ENCODE measurements at places on chromosomes 7 and 10.
A peak's percentile ranks its signal among the peaks of the same experiment; 100 is the strongest.

DNA sequence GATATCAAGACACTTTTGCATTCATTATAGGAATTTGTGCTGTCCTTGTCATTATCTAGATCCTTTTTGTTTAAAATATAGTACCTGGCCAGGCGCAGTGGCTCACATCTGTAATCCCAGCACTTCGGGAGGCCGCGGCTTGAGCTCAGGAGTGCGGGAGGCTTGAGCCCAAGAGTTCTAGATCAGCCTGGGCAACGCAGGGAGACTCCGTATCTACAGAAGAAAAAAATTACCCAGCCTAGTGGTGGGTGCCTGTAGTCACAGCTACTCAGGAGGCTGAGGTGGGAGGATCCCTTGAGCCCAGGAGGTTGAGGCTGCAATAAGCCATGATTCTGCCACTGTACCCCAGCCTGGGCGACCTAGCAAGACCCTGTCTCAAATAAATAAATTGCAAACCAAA lies 621 bp upstream of the MORN4 start:
- DNase-seq, result peak; percentile 23

GRCh38 chr10:6095810-6096570 lies 7.2 kb downstream of the RBM17 start:
- DNase-seq, result no peak

GRCh38 chr10:109866995-109867635 lies 56.2 kb downstream of the XPNPEP1 start:
- DNase-seq, result no peak

- no peak for DNase-seq
Observed at GRCh38 chr7:10939237-10939910, 34.3 kb upstream of the PHF14 start.

- DNase-seq, result no peak
Observed at GRCh38 chr7:77252506-77252905, 52.9 kb upstream of the FGL2 start.

GRCh38 chr7:142030294-142030693 lies 34.6 kb downstream of the MGAM start:
- DNase-seq, result no peak

DNA sequence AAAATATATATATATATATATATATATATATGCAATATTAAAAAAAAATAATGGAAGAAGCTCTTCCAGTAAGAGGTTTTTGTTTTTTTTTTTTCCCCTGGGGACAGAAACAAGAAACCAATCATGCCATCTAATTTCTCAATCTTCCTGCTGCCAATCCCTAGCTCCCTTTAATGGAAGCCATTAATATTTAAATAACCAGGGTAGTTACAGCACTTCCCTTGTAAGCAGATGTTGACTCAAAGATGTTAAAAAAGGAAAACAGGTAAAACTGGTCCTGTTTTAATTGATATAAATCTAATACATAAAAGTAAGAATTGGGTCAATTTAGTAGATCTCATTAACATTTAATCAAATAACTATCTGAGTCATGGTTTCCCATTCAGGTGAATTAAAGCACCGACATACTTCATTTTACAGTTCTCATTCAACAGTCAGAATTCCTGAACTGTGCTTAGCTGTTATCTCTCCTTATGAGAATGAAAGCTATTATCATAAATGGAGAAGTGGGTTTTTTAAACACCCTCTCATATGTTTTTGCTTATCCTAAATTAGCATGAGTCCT lies 22.6 kb downstream of the CPVL start:
- no peak for DNase-seq

DNA sequence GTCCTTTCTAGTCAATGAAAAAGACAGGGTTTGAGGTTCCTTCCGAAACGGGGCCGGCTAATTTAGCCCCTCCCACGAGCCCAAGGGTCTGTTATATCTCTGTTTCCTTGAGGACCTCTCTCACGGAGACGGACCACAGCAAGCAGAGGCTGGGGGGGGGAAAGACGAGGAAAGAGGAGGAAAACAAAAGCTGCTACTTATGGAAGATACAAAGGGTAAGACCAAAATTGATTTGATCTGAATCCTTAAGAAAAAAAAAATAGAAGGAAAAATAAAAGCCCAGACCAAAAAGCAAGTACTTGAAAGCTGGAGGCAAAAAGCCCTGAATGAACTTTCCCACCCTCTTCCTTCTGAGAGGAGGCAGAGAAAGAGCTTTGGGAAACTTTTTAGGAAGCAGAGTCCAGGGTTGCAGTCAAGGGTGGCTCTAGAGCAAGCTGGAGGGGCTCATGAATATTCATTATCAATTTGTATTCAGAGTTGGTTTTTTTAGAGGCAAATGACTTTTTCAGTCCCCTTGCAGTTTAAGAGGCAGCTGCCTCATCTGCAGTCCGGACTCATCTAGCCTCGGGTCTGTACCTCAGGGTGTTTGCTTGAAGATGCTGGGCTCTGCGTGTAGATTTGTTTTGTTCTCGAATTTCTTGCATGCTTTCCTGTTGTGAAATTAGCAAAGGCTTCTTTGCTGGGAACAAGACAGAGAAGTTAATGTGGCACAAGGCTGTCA lies at the start of gene ENTPD1:
TSS of gene ENTPD1 (plus strand) at position 123 of the 721 bp plus-strand sequence. CDS start at position 200, 77 bp downstream.
- no peak for DNase-seq

- DNase-seq, result no peak
Observed at GRCh38 chr7:4653771-4654170, 28.3 kb upstream of the FOXK1 start.

DNA sequence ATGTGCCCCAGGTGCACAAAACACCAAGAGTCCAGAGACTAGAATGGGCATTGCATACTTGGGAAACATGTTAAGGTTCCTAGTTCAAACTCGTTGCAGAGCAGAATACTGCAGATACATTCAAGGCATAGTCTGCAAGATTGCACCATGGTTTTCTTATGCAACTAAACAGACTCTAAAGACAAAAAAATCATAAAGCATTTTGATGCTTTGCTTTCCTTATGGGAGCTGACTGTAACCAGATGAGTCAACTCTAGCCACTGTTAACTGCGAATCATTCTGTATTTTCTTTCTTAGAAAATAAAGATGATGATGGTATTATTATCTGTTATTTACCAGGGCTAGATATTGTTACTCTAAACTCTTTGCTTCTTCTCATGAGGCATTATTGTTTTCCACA lies 19.7 kb downstream of the TRUB1 start:
- DNase-seq, result no peak

- no peak for DNase-seq
Observed at GRCh38 chr10:55929291-55929690, 431.8 kb downstream of the ZWINT start.

GRCh38 chr7:50330696-50331095 lies 26.2 kb downstream of the IKZF1 start:
- no peak for DNase-seq

DNA sequence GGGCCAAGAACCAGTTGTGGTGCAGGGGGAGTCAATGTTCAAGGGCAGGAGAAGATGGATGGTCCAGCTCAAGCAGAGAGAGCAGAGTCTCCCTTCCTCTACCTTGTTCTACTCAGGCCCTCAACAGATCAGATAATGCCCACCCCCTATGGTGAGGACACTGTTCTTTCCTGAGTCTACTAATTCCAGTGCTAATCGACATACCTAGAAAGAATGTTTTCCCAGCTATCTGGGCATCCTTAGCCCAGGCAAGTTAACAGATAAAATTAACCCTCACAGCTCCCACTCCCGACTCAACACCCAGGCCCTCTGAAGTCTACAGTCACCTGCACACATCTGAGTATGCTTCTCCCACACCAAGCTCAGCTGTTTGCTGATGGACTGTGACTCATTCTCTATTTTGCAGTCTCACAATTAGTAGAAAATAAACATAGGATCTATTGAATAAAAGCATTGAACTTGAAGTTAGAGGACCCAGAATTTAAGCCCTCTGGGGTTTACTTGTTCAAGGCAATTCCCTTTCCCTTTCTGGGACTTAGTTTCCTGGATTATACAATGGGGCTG lies 17.1 kb downstream of the COL13A1 start:
- DNase-seq, result no peak

DNA sequence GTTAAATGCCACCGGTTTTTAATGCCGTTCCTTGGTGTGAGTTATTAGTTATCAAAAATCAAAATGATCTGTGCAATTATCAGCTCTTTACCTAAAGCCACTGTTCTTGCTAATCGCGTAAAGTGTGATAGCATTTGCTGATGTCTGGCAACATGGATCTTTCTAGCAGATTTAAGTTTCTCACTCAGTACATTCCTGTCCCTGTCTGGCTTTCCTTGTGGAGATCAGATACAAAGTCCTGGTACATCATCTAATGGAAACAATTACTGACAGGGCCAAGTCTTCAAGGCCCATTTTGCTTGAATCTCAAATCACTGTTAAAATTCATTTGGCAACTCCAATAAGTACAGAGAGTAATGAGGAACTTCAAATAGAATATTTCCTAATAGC lies 755.7 kb downstream of the AUTS2 start:
- no peak for DNase-seq

- DNase-seq, result peak; percentile 2
Observed at GRCh38 chr7:143126146-143126545, 5.7 kb upstream of the PIP start.

- DNase-seq, result no peak
Observed at GRCh38 chr7:136594739-136595144, 273.7 kb upstream of the CHRM2 start.

DNA sequence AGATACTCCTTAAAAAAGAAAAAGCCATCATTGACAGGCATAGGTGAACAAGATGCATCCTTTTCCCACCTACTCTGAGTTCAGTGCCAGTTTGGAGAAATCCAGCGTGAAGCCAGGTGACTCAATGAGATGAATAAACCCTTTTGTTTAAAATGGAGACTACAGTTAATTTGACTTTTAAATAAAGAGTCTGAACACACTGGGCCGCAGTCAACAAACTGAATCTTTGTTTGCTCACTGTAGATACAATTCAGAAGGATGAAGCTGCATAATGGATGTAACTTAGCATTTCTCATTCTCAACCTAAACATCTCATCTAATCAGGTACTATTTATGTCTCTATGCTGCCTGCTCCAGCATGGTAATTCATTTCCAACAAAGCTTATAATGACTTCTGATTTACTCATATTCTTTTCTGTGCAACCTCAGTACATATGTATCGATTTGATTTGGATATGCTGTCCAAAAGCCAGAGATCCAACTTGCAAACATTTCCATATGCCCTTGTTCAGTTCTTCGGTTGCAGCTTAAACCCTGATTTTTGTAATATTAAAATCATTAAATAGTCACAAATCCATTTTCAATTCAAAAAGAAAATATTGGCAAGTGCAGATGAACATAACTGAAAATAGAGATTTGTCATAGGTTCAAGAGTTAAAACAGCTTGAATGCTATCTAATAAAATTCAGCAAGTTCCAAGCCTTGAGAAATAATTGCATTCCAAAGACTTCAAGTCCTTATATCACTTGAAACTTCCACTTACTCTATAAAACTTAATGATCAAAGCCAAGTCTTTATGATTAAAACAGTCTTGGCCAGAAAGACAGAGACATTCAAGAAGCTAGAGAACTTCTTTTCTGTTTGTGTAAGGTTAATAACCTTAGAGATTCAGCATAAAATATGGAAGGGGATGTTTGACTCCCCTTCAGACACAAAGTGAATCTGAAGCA lies 67.8 kb downstream of the CPVL start:
- no peak for DNase-seq

- no peak for DNase-seq
Observed at GRCh38 chr10:71538608-71539260, 142.0 kb downstream of the CDH23 start.

DNA sequence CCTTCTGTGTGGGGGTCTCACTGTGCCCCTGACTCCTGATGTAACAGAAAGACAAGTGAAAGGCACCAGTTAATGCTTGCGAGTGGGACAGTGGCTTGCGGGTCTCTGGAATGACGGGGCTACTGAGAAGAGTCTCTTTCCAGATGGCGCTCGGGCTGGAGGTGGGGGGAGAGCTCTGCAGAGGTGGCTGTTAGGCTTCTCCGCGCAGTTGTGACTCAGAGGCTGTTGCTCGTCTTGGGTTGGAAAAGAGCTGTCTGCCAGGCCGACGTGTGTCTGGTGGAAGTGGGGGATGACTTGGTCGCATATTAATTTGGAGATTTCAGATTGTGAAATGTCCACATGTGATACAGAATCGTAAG lies 27.9 kb upstream of the SH2B2 start:
- no peak for DNase-seq

- DNase-seq, result no peak
Observed at GRCh38 chr10:14547816-14548215, 217.1 kb upstream of the FRMD4A start.

DNA sequence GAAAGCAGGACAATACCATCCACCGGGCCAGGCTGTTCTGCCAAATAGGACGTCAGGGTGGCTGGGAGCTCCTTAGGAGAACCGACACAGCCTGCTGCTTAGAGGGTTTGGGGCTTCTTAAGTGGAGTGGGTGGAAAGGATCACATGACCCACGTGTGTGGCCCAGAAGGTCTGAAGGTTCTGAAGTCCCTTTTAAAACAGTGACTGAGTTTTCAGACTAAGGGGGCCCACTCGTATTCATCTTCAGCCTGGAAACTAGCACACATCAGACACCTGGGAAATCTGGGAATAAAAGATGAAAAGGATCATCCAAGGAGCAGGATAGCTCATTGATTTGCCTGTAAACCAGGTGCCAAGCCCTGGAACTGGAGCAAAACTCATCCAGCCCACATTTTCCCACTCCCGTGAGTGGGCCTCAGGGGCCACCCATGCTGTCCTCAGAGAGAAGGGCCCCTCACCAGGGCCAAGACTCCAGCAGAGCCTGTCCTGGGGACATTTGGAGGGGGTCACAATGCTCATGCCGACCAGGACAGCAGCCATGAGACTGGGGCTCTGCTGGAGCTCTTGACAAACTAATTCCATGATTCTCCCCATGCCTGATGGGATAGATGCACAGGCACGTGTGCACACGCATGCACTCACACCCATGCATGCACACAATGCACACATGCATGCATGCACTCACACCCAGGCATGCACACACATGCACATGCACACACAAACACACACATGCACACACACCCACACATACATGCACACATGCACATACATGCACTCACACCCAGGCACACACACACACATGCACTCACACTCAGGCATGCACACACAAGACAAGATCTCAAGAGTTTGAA lies 168.8 kb upstream of the PPP2R2D start:
- no peak for DNase-seq

GRCh38 chr7:22082553-22082885 lies 136.8 kb upstream of the CDCA7L start:
- DNase-seq, result no peak

GRCh38 chr7:36119005-36119706 lies 33.9 kb upstream of the EEPD1 start:
- peak; percentile 14 for DNase-seq

DNA sequence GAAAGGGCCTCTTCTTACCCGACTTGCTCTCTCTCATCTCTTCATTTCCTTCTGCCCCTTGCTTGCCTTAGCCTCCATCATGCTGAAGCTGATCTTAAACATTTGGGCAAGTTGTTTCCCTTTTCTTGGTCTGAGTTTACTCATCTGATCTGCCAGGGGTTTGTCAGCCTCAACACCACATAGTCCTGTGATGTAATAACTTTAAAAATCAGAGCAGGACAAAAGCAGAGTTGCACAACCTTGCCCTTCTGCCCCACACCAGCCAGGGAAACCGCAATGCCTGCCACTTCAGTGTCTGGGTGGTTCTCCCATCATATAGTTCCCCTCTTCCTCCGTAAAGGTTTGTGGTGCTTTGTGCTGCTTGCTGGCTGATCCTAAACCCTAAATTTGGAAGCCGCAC lies 9.9 kb upstream of the LIPM start:
- DNase-seq, result peak; percentile 16

GRCh38 chr7:141389140-141389796 lies 161.9 kb upstream of the AGK start:
- DNase-seq, result no peak

GRCh38 chr10:121524157-121524817 lies 74.0 kb downstream of the FGFR2 start:
- no peak for DNase-seq

Measured in CD4-positive, alpha-beta T cell treated with Interleukin-12 subunit alpha and Interleukin-12 subunit beta, for 1 hour (primary cell).